ENCODE measurements at places on chromosomes 7 and 10.

DNA sequence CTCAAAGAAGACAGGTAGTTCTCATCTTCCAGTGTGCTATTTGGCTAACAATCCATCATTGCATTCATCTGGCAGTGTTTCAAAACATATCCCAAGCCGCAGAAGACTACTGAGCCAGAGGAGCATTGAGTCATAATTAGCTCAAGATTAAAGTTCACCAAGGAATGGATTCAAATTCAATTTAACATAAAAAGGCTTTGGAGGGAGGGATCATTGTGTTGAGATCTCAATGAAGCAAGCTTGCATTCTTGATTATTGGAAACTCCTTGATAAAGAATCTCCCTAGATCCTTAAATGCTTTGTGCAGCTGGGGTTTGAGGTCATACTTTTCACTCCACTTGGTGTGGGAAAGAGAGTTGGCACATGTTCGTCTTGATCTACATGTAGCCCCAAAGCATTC, 142.8 kb upstream of the SEMA3A start:
- DNase-seq = no peak

DNA sequence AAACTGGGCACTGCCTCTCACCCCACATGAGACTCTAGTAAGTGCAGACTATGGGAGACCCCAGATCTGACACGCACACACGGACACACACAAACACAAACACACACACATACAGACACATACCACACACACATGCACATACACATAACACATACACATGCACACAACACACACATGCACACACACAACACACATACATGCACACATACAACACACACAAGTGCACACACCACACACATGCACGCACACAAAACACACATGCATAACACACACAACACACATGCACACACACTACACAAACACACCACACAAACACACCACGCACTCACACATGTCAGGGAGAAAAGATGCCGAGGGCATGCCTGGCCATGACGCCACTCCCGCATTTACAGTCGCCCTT, 205.5 kb downstream of the TYW1B start:
- DNase-seq = no peak

DNA sequence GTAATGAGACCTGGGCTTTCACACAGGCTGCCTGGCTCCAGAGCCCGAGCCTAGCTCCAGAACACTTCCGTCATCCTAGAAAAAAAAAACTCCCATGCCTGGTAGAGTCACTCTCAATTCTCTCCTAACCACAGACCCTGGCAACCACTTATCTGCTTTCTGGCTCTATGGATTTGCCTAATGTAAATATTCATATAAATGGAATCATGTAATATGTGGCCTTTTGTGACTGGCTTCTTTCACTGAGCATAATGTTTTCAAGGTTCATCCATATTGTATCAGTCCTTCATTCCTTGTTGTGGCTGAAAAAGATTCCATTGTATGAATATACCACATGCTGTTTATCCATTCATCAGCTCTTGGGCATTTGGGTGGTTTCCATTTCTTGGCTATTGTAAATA, 167.7 kb upstream of the MKLN1 start:
- no peak for DNase-seq

DNA sequence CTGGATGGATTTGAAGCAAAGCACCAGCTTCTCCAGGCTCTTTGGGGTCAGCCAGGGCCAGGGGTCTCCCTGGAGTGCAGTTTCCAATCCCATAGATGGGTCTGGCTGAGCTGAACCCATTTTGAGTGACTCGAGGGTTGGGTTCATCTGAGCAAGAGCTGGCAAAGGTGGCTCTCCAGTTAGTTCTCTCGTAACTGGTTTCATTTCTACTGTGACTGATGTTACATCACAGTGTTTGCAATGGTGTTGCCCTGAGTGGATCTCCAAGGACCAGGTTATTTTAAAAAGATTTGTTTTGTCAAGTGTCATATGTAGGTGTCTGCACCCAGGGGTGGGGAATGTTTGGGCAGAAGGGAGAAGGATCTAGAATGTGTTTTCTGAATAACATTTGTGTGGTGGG, 14.2 kb downstream of the LEP start:
- no peak for DNase-seq
